ENCODE measurements at places on chromosomes 2 and 18. TPM values are rescaled to one million over a fixed set of nuclear protein-coding genes. Genes with fewer than 3 reads are reported as not detected.
A peak's percentile ranks its signal among the peaks of the same experiment; 100 is the strongest.

DNA sequence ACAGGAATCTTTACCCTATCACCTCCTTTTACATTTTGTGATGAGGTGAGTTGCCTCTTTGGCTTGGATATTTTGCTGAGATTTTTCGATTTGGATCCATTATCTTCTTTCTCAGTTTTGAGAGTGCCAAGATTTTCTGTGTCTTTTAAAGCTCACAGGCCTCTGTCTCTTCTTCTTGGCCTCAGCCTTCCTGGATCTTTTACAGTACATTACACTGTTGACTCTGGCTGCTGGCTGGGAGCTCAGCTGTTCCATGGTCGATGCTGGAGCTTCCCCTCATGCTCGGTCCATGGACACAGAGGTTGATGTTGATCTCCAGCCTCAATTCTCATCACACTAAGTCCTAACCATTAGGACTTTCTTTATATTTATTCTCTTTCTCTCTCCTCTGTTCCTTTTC is 332.8 kb upstream of the UBE2E3 start:
- peak; percentile 84 for DNase-seq

GRCh38 chr18:67731851-67732250 is 215.3 kb upstream of the DSEL start:
- DNase-seq: no peak

VSNL1 gene
- total RNA-seq: 20.6 TPM

SERPINB11 gene
- total RNA-seq: 1.0 TPM

DNA sequence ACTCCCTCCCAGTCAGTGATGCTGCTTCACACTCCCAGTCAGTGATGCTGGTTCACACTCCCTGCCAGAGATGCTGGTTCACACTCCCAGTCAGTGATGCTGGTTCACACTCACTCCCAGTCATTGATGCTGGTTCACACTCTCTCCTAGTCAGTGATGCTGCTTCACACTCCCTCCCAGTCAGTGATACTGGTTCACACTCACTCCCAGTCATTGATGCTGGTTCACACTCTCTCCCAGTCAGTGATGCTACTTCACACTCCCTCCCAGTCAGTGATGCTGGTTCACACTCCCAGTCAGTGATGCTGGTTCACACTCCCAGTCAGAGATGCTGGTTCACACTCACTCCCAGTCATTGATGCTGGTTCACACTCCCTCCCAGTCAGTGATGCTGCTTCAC is 34.3 kb upstream of the KCNG2 start:
- DNase-seq: no peak

GRCh38 chr18:4172196-4173100 is 282.7 kb downstream of the DLGAP1 start:
- peak; percentile 32 for DNase-seq
